ENCODE measurements at places on chromosomes 7 and 10.

DNA sequence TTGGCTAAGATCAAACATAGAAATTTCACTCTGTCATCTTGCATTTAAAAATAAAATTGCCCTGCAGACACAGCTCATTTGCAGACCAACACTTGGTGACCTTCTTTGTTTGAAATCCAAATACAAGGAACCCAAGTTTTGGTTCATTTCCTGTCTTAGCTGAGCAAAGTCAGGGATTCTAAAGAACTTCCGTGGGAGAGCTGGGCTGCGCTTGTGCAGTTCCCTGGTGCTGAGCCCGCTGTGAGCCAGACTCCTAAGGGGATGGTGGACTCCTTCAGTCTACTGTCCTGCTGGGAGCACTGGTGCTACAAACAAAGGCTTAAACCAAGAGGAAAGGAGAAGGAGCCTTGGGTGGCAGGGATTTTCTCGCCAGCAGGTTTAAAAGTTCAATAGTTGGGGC lies 60.0 kb downstream of the MYOF start:
- DNase-seq, result no peak

- no peak for DNase-seq
Measured at GRCh38 chr7:64643566-64643965, 22.4 kb upstream of the ZNF107 start.

DNA sequence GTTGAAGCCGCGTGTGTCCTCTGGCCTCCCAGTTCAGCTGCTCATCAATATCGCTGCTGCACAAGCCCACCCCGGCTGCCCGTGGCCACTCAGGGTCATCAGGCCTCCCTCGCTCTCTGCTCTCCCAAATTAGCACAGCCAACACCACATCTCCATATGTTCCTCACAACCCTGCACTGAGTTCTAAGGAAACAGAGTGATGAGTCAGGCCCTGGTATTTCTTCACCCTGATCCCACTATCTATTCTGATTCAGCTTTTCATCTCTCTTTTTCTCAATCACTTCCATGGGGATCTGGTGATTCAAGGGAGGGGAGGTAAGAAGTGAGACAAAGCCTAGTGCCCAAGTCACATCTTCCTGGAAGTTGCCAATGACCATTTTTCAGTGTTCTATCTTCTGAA lies 23.8 kb downstream of the CYTH3 start:
- DNase-seq, result no peak

- no peak for DNase-seq
Measured at GRCh38 chr10:72058989-72059842, 29.1 kb downstream of the SPOCK2 start.

GRCh38 chr10:19498393-19499290 lies 317.6 kb upstream of the PLXDC2 start:
- no peak for DNase-seq

DNA sequence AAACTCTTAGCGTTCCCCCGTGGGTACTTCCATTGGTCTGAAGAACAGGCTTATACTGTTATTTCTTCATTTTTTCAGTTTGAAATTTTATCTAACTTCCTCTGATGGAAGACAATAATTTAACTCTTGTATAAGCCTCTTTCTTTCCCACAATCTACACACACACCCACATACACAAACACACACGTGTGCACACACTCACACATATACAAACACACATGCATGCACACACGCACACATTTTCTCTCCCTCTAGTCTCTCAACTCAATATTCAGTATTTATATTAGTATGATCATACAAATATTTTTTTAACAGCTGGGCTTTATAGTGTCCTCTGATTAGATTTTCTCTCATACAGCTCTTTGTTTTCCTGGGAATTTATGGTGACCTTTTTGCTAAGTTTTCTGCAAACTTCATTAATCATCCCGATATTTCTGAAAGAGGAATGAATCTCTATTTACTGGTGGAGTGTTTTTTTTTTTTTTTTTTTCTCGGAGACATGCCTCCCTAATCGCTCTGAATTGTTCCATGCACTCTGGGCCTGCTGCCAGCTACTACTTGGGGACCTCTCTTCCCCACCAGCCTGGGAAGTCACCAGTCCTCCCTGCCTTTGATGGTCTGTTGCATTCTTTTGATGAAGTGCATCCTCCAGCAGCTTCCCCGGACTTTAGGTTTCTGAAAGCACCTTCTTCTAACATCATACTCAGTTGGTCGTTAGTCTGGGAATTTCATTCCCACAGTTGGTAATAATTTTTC lies 75.5 kb downstream of the ZNF777 start:
- no peak for DNase-seq

DNA sequence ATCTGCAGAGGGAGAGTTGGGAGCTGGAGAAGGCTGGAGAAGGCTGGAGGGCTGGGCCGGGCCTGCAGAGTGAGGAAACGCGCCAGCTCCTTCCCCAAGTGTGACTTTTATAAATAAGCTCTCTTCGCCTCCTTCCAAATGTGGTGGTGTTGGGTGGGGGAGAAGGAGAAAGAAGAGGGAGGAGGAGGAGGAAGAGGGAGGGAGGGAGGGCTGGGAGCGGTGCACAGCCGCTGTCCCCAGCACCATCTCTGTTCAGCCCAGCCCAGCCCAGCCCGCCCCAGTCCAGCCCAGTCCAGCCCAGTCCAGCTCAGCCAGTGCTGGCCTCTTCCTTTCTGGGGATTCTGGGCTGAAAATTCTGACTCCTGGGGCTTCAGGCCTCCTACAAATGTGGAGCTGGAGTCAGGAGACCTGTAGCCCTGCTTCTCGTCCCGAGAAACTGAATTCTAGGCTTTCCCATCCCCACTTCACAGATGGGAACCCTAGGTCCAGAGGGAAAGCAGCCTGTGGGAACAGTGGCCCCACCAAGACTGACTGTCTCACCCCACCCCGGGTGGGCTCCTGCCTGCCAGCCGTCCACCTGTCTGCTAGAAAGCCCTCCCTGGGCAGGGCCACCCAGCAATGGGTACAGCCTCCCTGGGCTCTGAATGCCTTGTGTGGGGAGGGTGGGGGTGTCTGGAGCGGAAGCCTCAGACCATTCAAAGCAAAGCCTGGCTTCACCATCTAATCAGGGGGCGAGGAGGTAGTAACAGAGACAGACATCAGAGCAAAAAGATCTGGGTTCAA lies 2.3 kb downstream of the STX1A start:
- DNase-seq, result no peak

DNA sequence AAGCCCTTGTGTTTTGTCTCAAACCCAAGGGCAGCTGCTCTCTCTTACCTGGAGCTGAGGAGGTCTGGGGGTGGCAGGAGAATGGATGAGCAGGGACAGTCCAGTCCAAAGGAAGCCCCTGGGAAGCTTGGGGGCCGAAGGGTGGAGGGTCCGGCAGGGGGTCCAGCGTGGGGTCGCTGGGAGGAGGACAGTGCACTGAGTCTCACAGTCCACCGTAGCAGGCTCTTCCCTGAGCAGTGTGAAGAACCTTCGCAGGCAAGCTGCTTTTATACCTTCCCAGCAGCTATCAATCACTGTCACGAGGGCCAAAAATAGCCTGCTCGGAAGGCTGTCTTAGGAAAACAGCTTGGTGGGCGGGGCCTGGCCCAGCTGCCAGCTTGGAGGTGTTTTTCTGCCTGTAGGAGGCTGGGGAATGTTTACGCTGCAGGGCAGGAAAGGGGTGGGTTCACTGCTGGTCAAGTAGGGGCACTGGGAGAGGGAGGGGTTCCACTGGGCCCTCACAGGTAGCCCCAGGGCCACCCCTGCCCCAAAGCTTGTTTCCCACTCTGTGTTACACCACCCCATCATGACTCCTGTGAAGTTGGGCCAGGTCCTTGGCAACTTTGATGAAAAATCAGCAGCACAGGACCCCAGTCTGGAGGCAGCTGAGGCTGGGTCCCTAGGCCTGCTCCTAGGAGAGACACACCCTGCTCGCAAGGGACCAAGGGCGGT lies at the start of gene DEPP1:
Gene DEPP1, minus strand, starts transcription at position 240 of the 711 bp plus-strand sequence. CDS start 779 bp downstream, outside the sequence.
- no peak for DNase-seq

- DNase-seq, result no peak
Measured at GRCh38 chr10:73899423-73899822, 11.5 kb upstream of the PLAU start.

- DNase-seq, result no peak
Measured at GRCh38 chr7:155020996-155021395, 18.1 kb upstream of the PAXIP1 start.

DNA sequence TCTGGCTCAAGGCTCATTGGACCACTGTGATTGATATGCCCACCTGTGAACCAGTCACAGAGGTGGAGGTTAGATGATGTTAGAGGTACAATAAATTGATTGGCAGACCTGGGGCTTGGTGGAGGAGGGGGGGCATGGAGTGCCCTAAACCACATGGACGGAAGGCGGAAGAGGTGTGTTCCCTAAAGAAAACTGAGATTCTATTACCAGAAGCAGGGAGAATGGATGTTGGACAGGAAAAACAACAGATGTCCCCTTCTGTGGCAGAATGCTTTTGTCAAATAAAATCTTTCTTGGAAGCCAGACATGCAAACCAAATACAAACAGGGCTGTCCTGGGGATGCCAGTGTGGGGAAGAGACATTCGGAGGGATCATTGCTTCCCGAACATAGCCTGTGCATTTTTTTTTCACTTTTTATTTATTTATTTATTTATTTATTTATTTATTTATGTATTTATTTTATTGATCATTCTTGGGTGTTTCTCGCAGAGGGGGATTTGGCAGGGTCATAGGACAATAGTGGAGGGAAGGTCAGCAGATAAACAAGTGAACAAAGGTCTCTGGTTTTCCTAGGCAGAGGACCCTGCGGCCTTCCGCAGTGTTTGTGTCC lies 433.9 kb downstream of the RPS24 start:
- DNase-seq, result no peak

DNA sequence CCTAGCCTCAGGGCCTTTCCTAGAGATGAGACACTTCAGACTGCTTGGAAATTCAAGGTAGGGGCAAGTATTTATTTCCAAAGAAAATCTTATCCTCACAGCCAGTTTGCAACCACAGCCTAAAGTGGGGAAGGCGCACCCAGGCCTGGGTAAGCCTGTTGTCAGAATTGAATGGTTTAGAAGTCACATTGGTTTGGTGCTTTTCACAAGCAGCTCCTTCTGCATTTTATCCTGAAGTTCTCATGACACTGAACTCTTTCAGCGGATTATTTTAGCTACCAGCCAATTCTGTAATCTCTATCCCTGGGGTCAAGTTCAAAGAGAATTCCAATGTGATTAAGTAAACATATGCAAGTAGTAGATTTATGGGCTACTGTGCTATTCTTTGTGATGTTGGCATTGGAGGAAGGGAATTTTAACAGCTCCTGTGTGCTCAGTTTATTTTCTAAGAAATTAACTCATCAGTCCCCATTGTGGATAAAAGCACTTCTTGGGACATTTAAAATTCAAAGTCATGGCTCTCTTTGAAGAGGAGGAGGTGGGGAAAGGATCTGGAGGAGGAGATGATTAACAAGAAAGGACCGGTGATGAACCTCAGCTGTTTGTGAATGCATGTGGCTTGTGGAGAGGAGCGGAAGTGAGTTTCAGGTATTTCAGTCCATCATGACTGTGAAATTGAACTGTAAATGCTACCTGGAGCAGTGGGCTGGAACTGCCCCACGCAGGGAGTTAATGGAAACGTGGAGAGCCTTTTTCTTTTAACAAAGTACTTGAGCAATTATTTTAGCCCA lies 90.2 kb upstream of the CACUL1 start:
- DNase-seq, result no peak

DNA sequence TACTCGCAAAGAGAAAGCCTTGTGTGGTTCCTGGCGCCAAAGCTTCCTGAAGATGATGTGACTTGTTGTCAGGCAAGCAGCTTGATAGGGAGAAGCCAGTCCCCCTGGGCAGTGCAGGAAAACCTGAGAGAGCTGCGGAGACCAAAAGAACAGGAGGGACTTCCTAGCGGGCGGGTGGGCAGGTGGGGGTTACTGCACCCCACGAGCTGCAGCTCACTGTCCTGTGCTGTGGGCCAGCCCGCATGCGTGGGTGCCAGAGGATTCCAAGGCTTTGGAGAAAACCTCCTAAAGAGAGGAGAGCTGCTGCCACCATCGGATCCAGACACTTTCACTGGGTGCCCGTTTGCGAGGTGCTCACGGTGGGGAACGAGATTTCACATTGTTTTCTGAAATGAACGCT lies 145.1 kb downstream of the ACTR3B start:
- DNase-seq, result no peak

GRCh38 chr7:18315241-18315640 lies 180.3 kb upstream of the HDAC9 start:
- DNase-seq, result no peak

DNA sequence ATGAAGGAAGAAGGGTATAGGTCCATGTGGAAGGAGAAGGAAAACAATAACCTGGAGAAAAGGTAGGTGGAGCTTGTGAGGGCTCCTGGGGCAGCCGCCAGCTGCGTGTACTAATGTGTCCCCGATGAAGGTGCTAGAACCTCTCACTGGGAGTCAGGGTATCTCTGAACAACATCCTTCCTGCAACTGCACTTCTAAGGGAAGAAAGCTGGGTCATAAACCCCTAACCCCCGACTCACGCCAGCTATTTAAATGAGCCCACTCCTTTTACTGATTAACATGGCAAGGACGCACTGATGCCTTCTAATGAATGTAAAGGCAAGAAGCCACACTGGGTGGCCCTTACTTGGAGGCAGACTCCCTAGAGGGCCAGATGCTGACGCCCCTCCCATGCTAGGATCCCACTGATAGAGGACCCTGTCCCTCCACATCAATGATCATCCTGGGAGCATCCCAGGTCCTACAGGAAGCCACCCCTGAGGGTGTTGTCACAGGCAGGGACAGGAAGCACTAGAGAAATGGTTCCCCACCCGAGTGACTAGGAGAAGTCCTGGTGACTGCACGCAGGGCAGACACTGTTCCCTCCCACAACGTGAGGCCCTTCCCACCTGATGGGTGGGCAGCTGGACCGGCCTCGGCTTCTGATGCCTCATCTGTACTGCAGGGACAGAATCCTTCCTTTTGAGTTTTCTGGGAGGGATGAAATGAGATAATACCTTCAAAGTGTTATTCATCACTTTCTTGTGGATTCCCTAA lies 20.4 kb downstream of the JCAD start:
- DNase-seq, result no peak

- no peak for DNase-seq
Measured at GRCh38 chr10:46299536-46300369, 13.0 kb downstream of the ANTXRL start.

GRCh38 chr10:79241990-79242619 lies 105.2 kb upstream of the PPIF start:
- DNase-seq, result peak; percentile 22

GRCh38 chr10:27341001-27341400 lies 100.4 kb upstream of the ACBD5 start:
- no peak for DNase-seq

DNA sequence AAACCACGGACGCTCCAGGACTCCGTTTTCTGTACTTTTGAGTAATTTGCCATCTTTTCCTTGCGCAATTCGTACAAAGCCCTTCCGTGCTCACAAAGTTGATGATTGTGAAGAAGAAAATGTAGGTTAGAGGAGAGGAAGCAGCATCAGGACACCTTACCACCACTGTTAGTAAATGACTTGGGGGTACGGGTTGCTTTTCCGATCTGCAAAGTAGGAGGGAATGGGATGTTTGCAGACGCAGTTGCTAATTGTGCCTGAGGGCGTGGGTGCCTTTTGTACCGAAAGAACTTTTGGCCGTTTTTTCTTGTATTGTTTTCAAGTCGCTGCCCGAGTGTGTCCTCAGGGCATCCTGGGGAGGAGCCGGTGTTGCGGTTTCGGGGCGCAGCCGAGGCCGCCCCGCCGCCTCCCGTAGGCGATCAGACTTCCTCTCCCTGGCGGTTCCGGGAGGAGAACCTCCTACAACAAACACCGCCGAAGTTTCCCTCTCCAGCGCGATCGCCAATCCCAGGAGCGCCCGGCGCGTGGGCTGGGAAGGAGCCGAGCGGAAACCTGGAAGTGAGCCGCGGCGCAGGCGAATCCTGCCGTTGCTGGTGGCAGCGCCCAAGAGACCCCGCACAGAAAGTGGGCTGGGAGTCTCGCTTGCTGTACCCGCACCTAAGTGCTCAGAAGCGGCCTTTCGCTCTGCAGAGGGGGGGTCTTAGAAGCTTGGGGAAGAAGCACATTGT lies 1.0 kb downstream of the PRR15 start:
- DNase-seq, result no peak
